ENCODE measurements at places on chromosomes 11 and 22. TPM values are rescaled to one million over a fixed set of nuclear protein-coding genes. Genes with fewer than 3 reads are reported as not detected.
A peak's percentile ranks its signal among the peaks of the same experiment; 100 is the strongest.

- peak; percentile 78 for DNase-seq
These were observed 30.3 kb downstream of the PDGFB start for GRCh38 chr22:39214383-39215069.

- DNase-seq: no peak
These were observed 54.4 kb downstream of the RRAS2 start for GRCh38 chr11:14304601-14305000.

DNA sequence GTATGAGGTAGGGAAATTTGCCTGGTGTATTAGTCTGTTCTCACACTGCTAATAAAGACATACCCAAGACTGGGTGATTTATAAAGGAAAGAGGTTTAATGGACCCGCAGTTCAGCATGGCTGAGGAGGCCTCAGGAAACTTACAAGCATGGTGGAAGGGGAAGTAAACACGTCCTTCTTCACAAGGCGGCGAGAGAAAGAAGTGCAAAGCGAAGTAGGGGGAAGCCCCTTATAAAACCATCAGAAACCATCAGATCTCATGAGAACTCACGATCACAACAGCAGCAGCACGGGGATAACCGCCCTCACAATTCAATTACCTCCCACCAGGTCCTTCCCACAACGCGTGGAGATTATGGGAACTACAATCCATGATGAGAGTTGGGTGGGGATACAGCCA is 12.0 kb upstream of the RFPL2 start:
- DNase-seq: no peak

The NXPE1 gene
- total RNA-seq: not detected

GRCh38 chr11:127816962-127817361 is 770.4 kb downstream of the ETS1 start:
- no peak for DNase-seq

The OR52B2 gene
- total RNA-seq: not detected

The BRMS1 gene
- 53.5 TPM for total RNA-seq

DNA sequence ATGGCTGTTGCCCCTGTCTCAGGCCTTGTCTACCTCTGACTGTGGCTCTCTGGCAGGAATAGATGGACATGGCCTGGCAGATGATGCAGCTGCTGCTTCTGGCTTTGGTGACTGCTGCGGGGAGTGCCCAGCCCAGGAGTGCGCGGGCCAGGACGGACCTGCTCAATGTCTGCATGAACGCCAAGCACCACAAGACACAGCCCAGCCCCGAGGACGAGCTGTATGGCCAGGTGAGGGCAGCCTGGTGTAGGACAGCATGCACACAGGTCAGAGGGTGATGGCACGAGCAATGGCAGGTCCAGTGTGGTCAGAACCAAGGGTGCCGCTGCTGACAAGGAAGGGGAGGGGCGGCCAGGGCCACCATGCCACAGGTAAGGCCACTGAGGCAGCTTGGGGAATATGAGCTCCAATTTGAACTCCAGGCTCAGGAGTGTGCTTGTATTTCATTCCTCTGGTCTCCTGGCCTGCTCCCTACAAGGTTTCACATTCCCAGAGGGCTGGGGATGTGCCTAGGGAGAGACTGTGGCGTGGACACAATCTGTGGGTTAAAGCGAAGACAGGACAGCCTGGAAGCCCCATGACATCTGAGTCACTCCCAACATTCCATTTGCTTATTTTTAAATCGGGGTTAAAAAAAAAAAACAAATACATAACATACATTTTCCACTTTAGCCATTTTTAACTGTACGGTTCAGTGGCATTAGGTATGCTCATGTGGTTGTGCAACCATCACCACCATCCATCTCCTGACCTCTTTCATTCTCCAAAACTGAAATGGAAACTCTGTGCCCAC is 562 bp downstream of the FOLR3 start:
- DNase-seq: no peak

DNA sequence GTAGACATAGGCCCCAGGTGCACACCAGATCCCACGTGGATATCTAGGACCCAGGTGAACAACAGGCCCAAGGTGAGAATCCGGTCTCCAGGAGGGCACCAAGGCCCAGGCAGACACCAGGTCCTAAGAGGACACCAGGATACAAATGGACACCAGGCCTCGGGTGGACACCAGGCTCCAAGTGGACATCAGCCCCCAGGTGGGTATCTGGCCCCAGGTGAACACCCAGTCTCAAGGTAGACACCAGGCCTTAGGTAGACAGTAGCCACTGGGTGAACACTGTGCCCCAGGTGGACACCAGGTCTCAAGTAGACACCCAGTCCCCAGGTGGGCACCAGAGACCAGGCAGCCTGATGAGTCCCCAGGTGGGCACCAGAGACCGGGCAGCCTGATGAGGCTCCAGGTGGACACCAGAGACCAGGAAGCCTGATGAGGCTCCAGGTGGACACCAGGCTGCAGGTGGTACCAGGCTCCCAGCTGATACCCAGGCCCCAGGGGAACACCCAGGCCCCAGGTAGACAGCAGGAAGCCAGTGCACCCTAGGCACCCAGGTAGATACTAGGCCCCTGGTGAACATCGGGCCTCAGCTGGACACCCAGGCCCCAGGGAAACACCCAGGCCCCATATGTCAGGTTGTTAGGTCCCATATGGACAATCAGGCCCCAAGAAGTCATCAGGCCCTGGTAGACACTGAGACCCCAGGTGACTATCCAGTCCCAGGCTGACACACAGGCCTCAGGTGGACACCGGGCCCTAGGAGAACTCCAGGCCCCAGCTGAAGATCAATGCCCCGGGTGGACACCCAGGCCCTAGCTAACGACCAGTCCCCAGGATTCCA is 55.1 kb upstream of the SEPTIN5 start:
- no peak for DNase-seq

The BIK gene
- total RNA-seq: 2.1 TPM

DNA sequence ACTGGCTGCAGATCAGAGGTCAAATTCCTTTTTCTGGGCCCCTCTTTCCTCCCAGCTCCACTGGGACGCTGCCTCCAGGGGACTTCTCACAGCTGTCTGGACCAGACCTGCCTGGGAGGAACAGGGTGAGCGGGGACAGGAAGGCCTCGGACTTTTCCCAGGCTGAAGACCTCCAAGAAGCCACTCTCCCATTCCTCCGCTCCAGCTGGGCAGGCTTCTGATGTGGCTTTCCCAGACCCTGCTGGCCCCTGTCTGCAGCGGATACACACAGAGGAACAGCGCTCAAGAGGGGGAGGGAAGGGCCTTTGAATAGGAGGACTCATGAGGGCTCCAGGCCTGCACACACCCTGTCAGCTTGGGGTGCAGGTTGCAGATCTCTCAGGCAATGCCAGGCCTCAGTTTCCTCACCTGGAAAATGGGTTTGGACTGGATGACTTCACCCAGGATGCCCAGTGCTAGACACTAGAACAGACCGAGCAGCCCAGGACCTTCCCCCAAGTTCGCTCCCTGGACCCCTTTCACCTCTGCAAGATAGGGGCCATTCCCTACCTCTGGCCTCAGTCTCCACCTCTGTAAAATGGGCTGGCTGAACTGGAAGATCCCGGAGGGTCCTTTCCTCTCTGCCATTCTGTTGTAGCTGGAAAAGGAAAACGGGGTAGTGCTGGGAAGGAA is 36.6 kb downstream of the MB start:
- DNase-seq: no peak

The RASGRP2 gene
- 12.3 TPM for total RNA-seq

The PHOX2A gene
- 2.8 TPM for total RNA-seq

The C11orf65 gene
- total RNA-seq: 0.41 TPM

- peak; percentile 53 for DNase-seq
These were observed 2.7 kb upstream of the PPARA start for GRCh38 chr22:46147471-46148267.

The IFITM1 gene
- 1,398 TPM for total RNA-seq

DNA sequence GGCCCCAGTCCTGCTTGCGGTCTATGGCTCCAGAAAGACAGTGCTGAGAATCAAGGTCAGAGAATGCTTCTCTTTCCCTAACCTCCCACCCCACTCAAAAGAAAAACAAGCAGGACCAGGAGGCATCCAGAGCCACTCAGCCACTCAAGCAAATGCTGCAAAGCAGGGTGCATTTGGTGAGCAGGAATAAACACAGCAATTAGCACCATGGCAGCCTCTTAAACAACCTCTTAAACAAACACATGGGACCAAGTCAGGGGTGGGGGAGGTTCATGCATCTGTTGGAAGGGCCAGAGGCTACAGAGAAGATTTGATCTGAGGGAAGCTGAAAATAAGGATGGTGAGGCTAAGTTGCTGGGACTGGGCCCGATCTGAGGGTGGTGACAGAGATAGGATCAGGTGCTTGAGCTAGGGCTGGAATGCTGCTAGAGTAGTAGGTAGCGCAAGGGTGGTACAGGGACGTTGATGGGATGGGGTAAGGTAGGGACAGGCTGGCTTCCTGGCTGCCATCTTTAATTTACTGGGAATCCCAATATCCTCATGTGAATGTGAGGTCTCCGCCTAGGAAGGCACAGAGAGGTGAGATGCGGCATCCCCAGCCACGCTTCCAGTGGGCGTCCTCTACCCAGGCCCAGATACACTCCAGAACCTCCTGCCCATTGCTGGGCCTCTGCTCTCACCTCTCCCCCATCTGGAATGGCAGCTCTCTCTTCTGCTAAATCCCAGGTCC is 26.6 kb upstream of the LMO1 start:
- peak; percentile 19 for DNase-seq

The HPX gene
- total RNA-seq: not detected

DNA sequence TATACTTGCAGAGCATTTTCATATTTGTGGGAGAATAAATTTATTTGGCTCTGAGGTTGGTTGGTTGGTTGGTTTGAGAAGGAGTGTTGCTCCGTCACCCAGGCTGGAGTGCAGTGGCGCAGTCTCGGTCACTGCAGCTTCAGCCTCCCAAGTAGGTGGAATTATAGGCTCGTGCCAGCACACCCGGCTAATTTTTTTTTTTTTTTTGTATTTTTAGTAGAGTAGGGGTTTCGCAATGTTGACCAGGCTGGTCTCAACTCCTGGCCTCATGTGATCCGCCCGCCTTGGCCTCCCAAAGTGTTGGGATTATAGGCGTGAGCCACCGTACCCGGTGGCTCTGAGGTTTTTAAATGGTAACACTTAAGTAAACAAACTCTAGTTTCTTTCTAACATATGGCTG is 161.1 kb downstream of the TEAD1 start:
- no peak for DNase-seq

The TESMIN gene
- 63.7 TPM for total RNA-seq

- DNase-seq: no peak
These were observed 76.5 kb downstream of the ZC3H12C start for GRCh38 chr11:110169738-110170137.

DNA sequence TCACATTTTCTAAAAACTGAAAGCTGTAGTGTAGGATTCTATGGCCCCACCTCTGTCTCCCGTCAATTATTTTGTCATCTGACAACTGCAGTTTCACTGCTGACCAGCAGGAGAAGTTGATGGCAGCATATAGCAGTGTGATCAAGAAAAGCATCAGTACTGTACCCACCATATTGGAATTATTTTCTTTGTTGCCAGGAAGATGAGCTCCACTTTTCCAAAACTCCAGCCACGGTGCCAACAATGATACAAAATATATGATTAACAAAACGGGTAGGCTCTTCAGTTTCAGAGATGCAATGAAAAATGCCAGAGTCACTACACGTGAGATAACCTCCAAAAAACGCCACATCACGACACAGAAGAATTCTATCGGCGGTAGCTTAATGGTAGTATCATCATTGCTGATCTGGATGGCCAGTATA is 41.3 kb downstream of the XKR3 start:
- DNase-seq: peak; percentile 31

- DNase-seq: no peak
These were observed 59.0 kb downstream of the UBASH3B start for GRCh38 chr11:122714484-122714883.

- DNase-seq: peak; percentile 41
These were observed 6.4 kb downstream of the CLMP start for GRCh38 chr11:123188508-123189165.

DNA sequence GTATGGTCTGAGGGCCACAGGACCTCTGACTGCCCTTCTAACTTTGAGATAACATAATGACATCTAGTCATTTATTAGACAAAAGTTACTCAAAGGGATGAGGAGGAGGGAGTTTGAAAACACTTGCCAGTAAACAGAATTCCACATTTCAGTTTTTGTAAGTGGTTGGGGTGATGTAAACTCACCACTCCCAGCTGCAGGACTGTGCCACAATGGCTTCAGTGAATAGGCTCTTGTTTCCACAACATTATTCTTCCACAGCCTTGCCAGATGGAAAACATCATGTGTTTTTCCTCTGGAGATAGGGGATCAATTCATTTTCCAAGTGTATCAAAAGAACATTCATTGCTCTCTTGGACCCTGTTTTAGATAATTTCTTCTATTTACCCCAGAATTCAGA is 147.2 kb upstream of the BDNF start:
- no peak for DNase-seq

DNA sequence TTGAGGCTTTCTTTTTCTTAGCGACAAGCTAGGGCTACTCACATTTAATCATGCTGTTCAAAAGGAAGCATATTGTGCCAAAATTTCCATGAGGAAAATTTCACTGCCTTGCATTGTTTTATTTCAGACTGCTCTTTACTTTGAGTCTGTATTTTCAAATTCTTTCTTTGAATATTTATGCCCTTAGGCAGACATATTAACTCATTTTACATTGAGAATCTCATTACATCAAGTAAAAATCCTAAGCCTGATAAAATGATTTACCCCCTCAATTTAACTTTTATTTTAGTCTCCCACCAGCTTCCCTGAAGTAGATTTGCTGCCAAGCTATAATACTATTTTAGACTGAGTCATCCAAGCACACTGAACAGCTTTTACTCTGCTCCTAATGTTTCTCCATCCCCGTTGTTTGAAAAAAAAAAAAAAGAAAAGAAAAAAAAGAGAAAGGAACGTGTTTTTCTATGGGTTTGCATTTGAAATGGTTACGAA is 189.3 kb upstream of the MTMR2 start:
- no peak for DNase-seq

The MUC15 gene
- not detected for total RNA-seq

GRCh38 chr22:45632791-45633515 is 38.7 kb upstream of the ATXN10 start:
- peak; percentile 61 for DNase-seq

The DEPDC7 gene
- 6.2 TPM for total RNA-seq

DNA sequence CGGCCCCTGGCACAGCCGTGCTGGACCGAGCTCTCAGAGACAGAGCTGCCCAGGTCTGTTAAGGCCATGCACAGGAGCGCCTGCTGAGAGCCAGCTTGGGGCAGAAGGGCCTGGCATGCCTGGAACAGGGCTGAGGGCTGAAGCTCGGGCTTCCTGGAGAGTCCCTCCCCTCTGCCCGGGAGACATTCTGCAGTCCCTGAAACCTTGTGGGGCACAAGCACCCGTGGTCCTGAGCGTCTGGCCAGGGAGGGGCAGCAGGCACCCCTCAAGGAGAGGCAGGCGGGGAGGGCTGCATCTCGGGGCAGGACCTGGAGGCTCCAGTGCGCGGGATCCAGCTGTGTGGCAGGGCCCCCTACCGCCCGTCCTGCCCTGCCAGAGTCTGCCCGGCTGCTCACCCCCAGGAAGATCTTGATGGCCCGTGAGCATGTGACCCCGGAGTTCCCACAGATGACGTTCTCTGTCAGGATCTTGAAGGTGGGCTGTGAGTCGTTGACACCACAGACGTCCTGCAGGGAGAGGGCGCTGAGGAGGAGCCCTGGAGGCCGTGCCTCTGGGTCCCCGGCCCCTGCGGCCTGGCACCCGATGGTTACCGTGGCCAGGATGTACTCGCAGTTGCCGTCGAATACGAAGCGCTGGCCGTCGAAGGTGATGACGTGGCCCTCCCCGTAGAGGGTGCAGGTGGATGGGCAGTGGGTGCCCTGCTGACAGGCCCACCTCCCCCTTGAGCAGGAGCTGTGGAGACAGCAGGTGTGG is 10.9 kb downstream of the MUC6 start:
- no peak for DNase-seq

- DNase-seq: no peak
These were observed 86.4 kb upstream of the TMEM45B start for GRCh38 chr11:129729216-129729615.

GRCh38 chr11:65555693-65556231 is 2.4 kb downstream of the LTBP3 start:
- DNase-seq: no peak
